Right renal cortex interstitium (tissue), 3 donors: ENCODE measurements at places on chromosomes 2 and 18.

- no peak for DNase-seq
Observed at GRCh38 chr2:128474962-128475361, 156.3 kb upstream of the HS6ST1 start.

DNA sequence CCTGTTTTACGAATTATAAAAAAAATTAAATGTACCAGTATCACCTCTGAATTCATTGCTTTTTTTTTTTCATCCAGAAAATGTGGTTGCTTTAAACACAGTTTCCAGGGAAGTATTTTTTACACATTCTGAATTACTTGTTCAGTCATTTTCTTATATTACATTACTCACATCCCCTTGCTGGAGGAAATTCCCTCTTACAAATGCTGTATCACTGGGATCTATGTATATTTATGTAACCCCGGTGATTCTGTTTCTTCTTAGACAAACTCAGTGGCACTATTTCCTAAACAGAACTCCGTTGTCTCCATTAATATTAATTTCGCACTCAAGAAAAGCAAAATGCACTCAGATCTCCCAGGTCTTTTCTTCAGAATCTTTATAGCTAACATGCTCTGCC lies 1078.5 kb upstream of the ZEB2 start:
- no peak for DNase-seq

DNA sequence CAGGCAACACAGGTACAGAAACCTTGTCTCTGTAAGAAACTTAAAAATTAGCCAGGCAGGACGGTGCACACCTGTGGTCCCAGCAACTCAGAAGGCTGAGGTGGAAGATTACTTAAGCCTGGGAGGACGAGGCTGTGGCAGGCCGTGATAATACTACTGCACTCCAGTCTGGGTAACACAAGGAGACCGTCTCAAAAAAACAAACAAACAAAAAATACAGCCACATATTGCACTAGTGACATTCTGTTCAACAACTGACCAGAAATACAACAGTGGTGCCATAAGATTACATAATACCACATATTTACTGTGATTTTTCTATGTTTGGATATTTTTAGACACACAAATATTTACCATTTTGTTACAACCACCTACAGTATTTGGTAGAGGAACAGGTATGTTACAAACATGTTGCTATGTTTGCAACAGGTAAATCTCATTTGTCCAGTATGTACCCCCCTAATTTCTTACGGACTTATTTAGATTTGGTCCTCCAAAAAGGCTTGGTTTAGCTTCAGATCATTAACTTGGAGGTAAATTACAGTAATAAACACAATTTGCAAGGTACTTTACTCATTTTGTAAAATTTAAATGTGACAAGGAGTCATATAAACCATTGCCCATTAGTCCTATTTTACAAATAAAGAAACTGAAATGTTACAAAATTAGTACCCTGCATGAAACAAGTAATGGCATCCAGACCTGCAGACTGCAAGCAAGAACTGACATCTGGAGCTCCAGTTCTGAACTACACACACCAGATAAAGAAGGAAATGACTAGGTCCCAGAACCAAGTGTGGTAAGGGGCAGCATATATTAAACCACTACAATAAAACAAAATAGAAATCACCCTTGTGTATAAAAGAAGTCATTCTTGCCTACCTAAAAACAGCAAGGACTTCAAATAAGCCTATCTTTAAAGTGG lies 36.8 kb downstream of the TRIP12 start:
- DNase-seq, result no peak

- DNase-seq, result no peak
Observed at GRCh38 chr18:63409301-63409700, 13.0 kb downstream of the VPS4B start.

DNA sequence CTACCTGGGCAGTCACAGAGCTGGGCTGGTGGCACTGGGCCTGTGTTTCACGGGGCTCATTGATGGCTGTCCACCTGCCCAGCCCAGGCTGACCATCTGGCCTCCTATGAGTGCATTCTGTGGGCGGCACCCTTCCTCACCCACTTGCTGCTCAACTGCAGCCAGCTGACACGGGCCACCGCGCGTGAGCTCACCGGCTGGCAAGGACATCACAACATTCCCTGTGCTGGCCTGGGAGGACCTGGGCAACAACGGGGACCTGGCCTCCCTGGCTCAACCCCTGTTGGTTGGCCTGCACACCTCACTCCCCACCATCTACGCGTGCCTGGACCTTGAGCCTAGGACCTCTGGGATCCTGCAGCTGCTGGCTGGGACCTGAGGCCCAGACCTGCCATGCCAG lies 98.2 kb upstream of the DTNA start:
- no peak for DNase-seq

DNA sequence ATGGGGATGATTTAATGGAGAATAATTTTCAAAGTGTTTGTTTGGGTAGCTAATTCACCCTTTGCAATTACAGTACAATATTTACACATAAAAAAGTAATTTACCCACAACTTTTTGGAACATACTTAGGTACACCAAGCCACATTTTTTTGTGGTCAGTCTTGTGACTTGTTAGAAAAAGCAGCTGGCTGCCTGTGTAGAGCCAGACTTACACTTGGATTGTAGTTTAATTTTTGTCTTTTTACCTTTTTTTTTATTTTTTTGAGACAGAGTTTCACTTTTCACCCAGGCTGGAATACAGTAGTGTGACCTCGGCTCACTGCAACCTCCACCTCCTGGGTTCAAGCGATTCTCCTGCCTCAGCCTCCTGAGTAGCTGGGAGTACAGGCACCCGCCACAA lies 45.4 kb downstream of the RALBP1 start:
- no peak for DNase-seq

DNA sequence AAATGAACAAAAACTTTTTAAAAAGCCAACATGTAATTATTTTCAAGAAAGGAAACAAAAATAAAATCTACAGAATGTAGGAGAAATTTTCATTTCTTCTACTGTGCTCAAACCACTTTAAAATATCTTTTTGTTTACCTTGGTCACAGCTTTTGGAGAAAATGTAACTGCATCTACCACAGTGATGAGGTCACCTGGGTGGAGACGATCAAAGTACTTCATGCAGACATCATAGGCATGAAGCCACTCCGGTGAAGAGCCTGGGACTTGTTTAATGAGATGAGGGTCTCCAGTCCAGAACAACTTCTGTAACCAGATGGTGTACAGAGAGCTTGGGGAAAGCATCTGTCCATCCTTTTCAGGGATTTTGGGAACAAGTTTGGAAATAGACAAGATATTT lies 285.8 kb downstream of the NBAS start:
- DNase-seq, result no peak

GRCh38 chr2:23487735-23488492 lies 102.9 kb downstream of the KLHL29 start:
- DNase-seq, result no peak

DNA sequence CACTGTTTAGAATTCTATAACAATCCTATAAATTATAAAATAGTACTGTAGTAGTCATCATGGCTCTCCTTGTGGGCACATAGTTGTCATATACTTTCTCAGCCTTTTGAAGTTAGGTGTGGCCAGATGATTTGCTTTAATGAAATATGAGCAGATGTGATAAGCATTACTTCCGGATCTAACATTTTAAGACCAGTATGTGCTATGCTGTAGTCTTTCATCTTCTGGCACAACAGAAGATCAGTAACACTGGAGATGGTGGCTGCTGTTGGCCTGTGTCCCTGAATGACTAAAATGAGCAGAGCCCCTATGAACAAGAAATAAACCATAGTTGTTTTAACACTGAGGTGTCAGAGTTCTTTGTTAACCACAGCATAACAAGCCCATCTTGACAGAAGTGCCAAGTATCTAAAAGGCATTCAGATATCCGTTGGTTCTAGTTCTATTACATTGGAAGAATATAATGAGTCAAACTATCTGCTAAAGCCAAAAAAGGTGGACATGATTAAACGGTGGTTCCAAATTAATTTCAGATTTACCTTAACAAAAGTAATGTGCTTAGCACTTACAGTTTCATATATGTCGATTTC lies 6.3 kb downstream of the MEX3C start:
- DNase-seq, result no peak

GRCh38 chr2:186024921-186025320 lies 286.3 kb downstream of the FSIP2 start:
- no peak for DNase-seq

DNA sequence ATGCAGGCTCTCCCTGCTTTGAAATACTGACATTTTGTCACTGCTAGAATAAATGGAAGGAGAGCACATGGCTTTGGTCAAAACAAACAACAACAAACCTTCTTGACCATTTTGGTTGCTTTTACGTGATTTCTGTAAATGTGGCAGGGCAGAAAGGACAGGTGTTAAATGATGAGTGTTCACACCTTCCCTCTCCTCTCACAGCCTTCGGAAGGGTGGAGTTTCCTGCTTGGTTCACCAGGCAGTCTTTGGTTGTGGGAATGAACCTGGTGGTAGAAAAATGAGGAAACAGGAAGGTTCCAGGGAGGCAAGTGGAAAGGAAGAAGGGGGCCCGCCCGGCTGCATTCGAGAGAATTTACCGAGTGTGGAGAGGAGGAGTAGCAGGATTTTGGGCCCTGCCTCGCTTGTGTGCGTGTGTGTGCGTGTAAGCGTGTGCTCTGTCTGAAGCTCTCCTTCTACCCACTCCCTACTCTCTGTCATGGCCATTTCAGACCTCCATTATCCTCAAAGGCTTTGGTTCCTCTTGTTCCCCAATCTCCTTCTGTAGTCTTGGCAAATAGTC lies 23.7 kb upstream of the SPP2 start:
- DNase-seq, result no peak

GRCh38 chr18:37684590-37684989 lies 119.0 kb upstream of the CELF4 start:
- DNase-seq, result no peak

DNA sequence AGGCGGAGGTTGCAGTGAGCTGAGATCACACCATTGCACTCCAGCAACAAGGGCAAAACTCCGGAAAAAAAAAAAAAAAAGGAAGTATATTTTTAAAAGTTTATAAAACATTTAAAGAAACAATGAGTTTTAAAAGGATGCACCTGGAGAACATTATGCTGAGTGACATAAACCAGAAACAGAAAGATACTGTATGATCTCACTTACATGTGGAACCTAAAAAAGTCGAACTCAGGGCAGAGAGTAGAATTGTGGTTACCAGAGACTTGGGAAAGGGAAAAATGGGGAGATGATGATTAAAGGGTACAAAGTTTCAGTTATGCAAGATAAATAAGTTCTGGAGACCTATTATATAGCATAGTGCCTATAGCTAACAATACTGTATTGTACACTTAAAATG lies 52.8 kb upstream of the RTN4 start:
- no peak for DNase-seq

GRCh38 chr2:167293943-167294775 lies 405.9 kb downstream of the XIRP2 start:
- no peak for DNase-seq

- no peak for DNase-seq
Observed at GRCh38 chr2:82781176-82781915, 1677.7 kb downstream of the SUCLG1 start.

DNA sequence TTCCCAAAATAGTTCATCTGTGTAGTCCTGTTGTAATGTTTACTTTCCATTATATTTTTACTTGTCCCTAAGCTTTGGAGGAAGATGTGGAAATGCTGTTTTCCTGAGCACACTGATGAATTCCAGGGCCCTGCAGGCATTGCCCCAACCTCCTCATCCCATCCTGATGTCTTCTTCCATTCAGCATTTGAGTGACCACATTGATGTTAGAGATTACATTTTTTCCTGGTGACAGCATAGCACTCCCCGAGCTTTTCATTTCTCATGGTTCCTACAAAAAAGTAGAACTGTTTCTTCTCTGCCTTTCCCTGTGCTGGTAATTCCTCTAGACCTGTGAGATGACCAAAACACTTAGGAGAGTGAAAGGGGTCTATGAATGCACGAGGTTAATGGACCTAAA lies 4.8 kb downstream of the IL36A start:
- no peak for DNase-seq

GRCh38 chr2:199019898-199020507 lies 437.7 kb downstream of the SATB2 start:
- peak; percentile 5 for DNase-seq

- no peak for DNase-seq
Observed at GRCh38 chr2:174007010-174007409, 41.8 kb upstream of the SP3 start.

GRCh38 chr2:44880125-44880483 lies 61.4 kb upstream of the SIX3 start:
- DNase-seq, result no peak

- peak; percentile 7 for DNase-seq
Observed at GRCh38 chr2:119823734-119824334, 64.1 kb downstream of the PTPN4 start.

GRCh38 chr2:38586931-38587330 lies 15.8 kb downstream of the HNRNPLL start:
- DNase-seq, result no peak

GRCh38 chr2:39289609-39290008 lies 45.8 kb upstream of the CDKL4 start:
- DNase-seq, result no peak

- DNase-seq, result no peak
Observed at GRCh38 chr18:23133860-23134779, 1.2 kb upstream of the CABLES1 start.

DNA sequence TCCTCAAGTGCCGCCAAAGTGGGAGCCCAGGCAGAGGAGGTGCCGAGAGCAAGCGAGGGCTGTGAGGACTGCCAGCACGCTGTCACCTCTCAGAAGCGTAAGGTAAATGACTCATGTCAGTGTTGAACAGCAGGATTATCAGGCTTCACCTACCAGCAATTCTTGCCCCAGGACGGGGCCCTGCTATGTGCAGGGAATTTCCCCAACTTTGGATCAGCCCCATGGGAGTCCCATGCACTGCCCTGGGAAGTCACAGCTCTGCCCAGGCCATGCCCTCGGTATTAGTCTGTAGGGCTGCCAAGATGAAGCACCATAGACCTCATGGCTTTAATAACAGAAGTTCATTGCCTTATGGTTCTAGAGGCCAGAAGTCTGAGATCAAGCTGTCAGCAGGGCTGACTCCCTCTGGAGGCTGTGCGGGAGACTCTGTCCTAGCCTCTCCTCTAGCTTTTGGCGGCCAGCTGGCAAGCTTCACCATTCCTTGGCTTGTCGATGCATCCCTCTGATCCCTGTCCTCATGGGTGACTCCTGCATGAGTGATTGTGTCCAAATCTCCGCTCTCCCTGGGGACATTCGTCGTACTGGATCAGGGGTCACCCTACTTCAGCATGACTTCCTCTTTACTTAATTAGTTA lies 55.9 kb downstream of the TRPM8 start:
- no peak for DNase-seq
